ENCODE measurements at places on chromosomes 11 and 22.

GRCh38 chr11:71165771-71166170, 86.6 kb downstream of the SHANK2 start:
- DNase-seq = no peak

DNA sequence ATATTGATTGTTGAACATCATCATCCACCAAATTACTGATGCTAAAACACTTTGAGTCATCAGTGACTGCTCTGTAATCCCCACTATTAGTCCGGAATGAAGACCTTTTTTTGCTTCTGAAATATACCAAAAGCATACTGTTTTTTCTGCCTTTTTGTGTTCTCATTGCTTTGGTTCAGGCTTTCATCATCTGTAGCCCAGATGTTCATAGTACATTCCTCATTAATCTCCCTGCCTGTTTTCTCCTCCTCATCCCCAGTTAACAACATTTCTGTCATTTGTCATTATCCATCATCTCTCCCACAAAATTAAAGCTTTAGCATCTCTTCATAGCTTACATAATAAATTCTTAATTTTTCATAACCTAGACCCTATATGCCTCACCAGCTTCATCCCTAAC, 9.2 kb downstream of the CEP57 start:
- no peak for DNase-seq

GRCh38 chr11:33366918-33367317, 109.7 kb downstream of the HIPK3 start:
- no peak for DNase-seq

DNA sequence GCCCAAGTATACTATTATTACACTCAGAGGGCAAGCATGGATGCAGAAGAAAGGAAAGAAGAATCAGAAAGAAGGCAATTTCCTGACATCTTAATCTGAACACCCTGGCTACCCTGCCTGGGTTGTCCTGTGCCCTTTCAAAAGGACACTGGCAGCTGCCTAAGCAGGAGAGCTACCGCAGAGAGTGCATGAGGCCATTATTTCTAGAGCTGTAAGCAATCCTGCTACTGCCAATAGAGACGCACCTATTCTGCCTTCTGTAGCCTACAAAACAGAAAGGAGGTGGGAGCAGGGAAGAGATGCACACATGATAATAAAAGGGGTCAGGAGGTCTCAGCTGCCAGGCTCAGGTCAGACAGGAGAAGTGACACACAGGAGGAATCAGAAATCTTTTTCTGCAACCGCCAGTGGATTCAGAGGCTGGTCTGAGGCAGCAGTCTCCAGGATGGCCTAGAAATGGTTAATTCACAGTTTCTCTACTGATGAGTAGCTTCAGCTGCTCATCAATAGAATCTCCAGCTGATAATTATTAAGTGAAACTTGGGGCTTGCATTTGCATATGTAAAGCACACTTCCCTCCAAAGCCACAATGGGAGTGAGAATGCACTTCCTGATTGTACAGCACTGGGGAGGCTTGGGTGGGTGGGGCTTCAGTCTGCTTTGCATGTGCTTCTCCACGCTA, 253.9 kb downstream of the LARGE1 start:
- no peak for DNase-seq

GRCh38 chr22:19571995-19572394, 47.8 kb upstream of the CLDN5 start:
- no peak for DNase-seq

DNA sequence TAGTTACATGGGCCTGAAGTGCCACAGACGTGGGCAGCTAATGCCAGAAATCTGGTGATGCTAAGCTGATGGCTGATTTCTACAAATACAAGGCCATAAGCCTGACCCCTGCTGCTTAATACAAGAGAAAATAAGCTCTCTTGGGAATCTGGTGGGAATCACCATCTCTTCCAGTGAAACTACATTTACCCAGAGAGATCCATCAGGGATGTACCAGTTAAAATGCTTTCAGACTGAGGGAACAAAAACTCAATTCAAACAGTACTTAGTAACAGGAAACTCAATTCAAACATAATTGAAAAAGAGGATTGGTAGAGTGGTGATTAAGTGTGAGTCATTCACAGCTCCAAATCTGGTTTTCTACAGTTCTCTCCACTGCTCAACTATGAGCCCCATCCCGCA, 1.7 kb upstream of the CAVIN3 start:
- no peak for DNase-seq

GRCh38 chr11:2522631-2523255, 77.9 kb downstream of the KCNQ1 start:
- DNase-seq = no peak

GRCh38 chr11:64803158-64803845, at the start of gene MAP4K2:
TSS of gene MAP4K2 (minus strand) at chr11:64803214. CDS start at chr11:64803149, 65 bp downstream.
- DNase-seq = peak; percentile 92

DNA sequence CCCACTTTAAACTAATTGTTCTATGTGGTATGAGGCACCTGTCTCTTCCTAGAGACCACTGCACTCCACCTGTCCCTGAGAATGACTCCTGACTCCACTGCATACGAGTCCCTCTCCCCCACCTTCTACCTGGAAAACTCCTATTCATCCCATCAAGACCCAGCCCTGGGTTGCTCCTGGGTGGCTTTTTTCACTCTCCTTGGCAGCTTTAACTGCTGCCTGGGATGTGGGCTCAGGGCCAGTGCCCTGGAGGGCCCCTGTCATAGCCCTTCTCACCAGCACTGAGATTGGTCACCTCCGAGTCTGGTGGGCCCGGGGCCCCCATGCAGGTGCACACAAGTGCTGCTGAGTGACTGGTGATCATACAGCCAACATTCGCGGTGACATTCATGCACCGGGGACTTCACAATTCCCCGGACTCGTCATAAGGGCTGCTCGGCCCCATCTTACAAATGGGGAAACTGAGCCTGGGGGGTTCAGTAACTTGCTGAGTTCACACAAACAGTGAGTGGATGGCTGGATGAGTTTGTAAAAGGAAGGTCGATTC, 25.9 kb upstream of the TOLLIP start:
- no peak for DNase-seq

DNA sequence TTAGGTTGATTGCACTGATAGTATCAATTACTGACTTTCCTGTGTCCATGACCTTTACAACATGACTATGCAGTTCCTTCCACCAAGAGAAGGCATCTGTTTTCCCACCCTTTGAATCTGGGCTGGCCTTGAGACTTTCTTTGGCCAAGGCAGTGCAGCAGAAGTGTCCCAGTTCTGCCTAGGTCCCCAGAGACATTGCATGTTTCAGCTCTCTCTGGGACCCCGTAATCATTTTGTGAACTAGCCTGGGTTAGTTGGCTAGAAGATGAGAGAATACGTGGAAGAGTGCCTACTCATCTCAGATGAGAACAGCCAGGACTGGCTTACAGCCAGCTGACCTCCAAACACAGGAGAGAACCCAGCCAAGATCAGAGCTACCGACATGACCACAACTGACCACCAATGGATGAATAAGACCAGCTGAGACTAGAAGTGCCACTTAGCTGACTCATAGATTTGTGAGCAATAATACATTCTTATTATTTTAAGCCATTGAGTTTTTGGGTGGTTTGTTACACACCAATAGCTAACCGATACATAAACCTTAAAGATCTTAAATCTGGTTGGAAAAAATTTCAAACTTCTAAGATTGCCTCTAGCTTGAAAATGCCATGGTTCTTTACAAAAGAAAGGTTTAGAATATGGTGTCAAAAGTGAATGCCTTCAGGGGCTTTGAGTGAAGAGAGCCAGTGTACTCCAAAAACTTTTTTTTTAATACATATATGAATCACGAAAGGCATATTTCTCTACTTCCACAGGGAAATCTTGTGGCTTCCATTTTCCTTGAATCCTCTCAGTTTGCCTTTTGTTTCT, 145.2 kb downstream of the FBXO7 start:
- no peak for DNase-seq

GRCh38 chr11:91749251-91749650, 475.4 kb upstream of the FAT3 start:
- DNase-seq = no peak

DNA sequence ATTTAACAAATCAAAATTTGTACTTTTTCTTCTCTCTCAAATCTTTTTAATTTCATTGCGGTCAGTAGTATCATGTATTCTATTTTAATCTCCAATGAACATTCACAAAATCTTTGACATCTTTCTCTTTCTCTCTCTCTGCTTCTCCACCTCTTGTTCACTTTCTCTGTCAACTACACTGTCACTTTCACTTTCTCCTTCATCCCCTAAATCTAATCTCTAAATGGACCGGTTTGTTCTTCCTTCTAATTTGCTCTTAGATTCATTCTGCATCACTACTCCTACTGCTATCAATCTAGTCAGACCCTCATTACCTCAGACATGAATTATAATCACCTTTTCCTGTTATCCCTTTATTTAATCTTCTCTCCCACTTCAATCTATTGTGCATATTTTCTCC, 18.6 kb downstream of the CCDC73 start:
- DNase-seq = no peak

DNA sequence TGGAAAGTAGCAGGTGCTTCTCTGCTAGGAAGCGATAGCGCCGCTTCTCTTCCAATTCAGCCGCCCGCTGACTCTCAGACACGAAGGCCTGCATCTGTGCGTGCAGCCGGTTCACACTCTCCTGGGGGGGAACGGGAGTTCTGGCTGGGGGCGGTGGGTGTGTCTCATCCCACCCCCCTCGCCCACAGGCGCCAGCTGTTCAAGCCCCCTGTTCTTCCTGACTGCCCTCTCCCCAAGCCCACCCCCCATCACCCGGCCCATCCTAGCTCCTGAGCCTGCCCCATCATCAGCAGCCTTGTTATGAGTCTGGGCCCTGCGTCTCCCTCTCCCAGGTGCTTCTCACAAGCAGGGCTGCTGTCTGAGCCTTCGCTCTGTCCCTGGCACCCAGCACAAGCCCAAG, 13.1 kb upstream of the SLC16A8 start:
- no peak for DNase-seq

- no peak for DNase-seq
Measured at GRCh38 chr22:29311464-29312217, 3.9 kb downstream of the RASL10A start.

DNA sequence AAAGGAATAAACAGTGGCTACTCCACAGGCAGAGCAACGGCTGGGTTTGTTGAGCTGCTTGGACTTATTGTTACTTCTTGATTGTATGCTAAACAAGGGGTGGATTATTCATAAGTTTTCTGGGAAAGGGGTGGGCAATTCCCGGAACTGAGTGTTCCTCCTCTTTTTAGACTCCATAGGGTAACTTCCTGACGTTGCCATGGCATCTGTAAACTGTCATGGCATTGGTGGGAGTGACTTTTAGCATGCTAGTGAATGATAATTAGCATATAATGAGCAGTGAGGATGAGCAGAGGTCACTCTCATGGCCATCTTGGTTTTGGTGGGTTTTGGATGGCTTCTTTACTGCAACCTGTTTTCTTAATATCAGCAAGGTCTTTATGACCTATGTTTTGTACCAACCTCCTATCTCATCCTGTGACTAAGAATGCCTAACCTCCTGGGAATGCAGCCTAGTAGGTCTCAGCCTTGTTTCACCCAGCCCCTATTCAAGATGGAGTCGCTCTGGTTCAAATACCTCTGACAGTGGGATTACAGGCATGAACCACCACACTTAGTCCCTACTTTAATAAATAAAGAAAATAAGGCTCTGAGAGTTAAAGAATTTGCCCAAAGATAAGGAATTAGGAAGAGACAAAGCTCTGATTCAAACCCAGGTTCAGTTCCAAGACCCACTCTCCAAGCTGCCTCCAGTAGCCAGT, 65.6 kb upstream of the CLMP start:
- DNase-seq = no peak

DNA sequence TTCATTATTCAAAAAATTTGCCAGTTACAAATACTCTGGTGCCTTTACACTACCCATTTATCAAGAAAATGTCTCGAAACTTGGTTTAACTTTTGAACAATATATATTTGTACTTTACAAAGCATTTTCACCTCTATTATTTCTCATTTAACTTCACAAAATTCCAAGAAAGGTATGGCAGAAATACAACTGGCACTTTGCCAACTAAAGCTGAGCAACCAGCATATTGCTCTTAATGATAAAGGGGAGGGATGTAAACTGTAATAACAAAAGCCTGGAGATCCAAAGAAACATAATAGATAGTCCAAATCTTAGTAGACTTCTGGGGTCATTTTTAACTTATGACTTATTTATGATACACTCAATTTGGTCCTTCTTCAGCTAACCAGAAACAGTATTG, 7.7 kb downstream of the PITPNB start:
- no peak for DNase-seq

- DNase-seq = no peak
Measured at GRCh38 chr11:58625086-58625485, 2.6 kb downstream of the CNTF start.

DNA sequence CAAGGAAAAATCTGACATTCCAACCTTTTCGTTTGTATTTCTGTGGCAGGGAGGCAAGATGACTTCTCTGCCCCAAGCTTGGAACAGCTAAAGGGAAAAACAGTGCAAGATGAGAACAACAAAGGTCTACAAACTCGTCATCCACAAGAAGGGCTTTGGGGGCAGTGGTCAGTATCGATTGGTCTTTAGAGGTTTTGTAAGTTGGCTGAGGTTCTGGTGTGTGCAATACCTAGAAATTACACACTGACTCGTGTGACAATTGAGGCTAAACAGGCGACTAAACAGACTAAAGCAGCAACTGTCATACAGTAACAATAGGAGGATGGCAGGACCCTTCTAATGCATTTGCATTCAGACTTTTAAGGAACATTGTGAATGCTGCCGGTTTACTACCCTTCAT, 994 bp downstream of the DEPDC5 start:
- no peak for DNase-seq

GRCh38 chr11:114284021-114284420, 12.2 kb upstream of the NNMT start:
- DNase-seq = no peak

DNA sequence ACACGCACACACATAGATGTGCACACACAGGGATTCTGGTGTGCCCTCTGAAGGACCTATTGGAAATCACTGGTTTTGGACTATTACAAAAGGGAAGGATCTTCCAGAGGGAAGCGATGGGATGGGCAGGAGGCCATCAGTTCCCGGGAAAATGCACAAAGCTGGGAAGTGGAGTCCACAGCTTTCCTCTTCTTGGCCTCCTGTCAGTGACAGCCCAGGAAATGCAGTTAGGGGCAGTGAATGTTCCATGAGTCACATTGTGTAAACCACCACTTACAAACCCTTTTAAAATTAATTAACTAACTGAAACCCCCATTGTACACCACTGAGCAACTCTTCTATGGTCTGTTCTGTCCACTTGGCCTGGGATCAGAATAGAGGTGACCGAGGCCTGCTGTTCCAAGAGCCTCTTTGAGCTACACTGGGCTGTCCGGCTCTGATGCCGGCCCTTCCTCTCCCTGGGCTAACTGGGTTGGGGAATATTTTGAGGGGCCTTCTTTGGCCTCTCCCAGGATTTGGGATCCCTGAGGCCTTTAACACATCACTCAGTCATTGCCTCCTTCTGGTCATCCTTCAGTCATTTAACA, 137.7 kb downstream of the FEZ1 start:
- DNase-seq = no peak

DNA sequence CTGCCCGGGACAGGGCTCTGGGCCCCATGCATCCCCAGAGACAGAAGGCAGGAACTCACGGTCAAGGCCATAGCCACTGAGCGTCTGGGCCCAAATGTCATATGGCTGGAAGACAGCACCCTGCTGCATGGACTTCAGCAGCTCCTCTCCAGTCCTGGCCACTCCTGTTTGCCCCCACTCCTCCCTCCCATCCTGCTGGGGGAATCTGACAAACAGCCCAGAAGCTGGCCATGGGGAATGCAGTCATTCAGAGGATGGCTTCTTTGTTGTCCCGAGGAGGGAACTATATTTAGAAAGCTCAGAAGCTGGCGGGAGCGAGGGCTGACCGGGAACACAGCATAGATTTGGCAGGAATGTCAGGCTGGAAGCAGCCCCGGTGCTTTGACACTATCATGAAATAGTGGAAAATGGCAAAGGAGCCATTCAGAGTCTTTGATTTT, 35.0 kb downstream of the DKK3 start:
- DNase-seq = no peak

GRCh38 chr11:113884361-113884836, 9.0 kb upstream of the USP28 start:
- DNase-seq = no peak

Measured in CD4-positive, alpha-beta T cell treated with Interleukin-12 subunit alpha and Interleukin-12 subunit beta, for 1 hour (primary cell).